ENCODE measurements at places on chromosomes 6 and 20.

- peak; percentile 77 for DNase-seq
Measured at GRCh38 chr6:34912715-34913464, 23.8 kb downstream of the ANKS1A start.

DNA sequence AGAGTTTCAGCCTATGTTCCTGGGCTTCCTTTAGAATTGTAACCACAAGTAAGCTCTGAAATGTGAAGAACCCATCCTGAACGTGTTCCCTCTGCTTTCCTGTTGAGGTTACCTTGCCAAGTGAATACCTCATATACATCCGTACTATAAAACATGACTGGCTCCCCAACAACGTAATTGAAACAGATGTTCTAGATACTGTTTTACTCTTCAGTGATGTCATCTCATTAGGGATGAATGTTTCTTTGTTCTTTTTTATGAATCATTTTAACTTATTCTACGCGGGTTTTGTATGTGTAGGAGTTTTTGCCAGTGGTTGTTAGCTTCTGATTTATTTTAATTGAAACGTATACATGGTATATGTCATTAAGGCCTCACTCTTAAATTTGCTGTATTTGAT, 166.8 kb downstream of the SAMD5 start:
- no peak for DNase-seq

DNA sequence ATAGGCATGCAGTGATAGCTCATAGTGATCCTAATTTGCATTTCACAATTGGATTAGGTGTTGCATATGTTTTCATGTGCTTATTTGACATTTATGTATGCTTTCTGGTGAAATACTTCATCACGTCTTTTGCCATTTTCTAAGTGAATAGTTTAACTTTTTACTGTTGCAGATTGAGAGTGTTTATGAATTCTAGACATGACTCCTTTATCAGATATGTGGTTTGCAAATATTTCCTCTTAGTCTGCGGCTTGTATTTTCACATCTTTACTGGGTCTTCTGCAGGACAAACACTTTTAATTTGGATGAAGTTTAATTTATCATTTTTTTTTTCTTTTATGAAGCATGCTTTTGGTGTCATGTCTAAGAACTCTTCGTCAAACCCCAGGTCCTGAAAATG, 39.2 kb downstream of the CCN2 start:
- no peak for DNase-seq

- DNase-seq: no peak
Measured at GRCh38 chr6:87905101-87905641, 142.5 kb upstream of the SPACA1 start.

GRCh38 chr6:155389130-155389529, 66.5 kb downstream of the NOX3 start:
- DNase-seq: no peak

- DNase-seq: no peak
Measured at GRCh38 chr6:64074981-64075380, 439.4 kb downstream of the PHF3 start.

- no peak for DNase-seq
Measured at GRCh38 chr6:42690151-42690702, 32.2 kb downstream of the PRPH2 start.

GRCh38 chr6:151482290-151482689, 11.5 kb upstream of the CCDC170 start:
- peak; percentile 36 for DNase-seq

DNA sequence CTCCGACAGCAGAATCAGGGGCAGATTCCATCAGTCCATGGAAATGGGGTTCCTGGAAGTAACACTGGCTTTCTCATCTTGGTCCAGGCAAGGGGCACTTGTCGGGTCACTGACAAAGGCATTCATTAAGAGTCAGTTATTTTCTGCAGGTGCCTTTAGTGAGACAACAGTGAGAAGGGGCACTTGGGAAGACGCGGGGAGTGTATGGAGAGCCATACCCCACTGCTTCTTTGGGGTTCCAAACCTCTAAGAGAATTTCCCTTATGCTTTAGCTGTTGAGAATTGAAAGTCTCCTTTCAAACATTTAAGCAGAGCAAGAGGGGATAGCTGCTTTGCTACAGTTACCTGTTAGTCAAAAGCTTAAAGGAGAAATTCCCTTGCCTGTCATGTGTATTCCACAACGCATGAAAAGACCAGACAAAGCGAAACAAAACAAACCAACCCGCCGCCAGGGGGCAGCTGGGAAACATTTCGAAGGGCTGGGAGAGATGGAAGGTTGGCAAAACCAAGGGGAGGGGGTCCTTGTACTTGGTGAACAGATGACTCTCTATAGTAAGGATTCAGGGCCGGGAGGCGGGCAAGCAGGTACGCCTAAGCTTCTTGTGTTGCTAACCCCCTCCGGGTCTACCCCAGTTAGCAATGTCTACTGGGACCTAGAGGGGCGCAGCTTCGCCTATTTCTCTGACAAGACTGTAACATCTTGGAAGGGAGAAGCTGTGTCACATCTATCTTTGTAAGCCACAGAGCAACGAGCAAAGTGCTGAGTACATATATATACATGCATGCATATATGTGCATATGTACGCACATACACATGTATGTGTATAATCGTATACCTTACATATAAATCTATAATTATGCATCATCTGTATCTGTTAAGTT, 474.9 kb upstream of the AGPAT4 start:
- DNase-seq: no peak

DNA sequence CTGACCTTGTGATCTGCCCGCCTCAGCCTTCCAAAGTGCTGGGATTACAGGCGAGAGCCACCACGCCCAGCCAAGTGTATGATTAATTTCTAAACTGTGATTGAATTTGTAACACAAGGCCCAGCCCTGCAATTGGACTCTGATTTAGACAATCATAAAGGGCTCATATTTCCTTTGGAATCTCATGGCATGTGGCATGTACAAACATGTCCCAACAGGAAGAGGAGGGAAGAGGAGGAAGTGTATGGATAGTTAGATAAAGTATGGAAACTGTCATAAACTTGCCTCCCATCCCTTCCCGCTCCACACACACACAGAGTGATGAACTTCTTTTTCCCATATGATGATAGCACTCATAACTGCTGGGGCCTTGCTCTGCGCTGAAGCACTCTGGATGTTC, 27.2 kb upstream of the QKI start:
- no peak for DNase-seq

DNA sequence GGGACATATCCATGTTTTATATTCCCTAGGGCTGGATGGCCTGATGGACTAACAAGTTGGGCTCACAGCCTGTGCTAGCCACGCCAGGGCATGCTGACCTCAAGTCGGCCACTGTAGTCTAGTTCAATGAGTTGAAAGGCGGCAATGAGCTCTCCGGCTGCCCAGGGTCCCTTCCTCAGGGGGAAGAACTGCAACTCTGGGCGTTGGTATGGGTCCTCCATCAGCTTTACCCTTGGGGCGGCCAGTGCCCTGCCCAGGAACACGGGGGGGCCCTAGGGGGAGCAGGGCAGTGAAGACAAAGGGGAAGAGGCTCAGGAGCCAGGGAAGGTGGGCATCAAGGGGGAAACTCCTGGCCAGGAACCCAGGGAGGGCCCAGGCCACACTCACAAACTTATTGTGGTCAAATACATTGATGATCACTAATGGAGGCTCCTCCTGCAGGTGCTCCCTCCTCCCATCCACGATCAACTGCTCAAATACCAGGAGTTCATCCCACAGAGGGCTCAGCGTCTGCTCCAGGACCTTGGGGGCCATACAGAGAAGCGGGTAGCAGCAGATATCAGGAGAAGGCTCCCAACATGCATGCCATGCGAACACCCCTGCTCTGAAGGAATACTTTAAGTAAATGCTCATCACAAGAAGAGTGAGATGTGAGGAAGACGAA, 32.8 kb upstream of the SPAG4 start:
- DNase-seq: no peak

- no peak for DNase-seq
Measured at GRCh38 chr20:44771172-44771535, 25.5 kb downstream of the KCNK15 start.

DNA sequence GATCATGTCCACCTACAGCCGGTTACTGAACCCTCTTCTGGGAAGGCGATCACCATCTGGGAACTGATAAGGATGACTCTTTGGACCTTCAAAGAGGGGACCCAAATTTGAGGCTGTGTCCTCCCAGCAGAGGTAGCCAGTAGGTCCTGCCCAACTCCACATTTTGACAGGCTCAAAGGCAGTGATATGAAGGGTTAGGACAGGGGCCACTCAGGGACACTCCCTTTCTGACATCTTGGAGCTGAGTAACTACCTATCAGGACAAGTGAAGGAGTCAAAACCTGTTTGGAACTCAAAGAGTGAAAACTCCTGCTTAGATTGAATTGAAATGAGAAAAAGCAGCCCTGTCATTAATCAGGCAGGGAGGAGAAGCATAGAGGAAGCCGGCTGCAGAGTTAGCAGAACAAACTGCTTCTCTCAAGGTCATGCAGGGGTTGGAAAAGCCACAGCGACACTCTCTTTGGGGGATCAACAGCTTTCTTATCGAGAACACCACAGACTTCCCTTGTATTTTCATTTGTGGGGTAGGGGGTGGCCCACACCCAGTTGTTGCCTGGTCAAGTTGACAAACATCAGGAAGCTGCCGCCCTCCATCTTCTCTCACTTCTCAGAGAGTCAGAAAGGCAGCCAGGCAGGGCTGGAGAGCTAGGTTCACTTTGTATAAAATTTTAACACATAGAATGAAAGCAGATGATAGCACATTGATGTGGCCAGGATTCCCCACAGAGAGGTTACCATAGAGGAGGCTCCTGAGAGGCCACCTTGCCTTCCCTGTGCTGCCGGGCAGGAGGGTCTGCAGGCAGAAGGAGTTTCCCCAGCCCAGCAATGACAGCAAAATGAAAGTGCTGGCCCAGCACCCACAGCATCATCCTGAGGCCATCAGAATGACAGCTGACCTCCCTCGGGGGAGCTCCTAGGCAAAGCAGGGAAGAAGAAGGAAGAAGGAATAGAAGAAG, 47.6 kb downstream of the AGPAT4 start:
- DNase-seq: no peak

DNA sequence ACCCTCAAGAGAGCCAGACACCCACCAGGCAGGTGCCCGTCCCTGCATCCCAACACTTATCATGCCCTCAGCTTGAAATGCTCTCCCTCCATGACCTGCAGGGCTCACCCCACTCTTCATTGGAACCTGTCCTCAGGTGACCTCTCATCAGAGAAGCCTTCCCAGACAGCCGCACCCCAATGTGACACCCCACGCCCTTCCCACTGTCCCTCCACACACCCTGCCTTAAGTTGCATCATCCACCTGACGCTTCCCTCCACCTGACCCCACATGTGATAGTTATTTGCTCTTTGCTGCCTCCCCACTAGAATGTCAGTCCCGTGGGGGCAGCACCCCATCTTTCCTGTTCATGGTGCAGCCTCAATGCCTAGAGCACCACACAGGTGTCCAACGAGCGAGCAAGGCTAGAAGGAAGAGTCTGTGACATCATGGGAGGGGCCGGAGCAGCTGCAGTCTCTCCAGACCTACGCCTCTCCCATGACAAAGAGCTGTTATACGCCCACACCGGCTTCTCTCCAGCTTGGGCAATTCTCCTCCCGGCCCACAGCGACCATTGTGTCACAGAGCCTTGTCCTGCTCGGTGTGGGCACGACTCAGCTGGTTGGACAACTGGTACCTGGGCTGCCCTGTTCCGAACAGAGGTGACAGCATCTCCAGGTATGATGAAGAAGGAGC, 58.2 kb downstream of the NFATC2 start:
- DNase-seq: peak; percentile 46

- DNase-seq: peak; percentile 27
Measured at GRCh38 chr6:7786214-7786661, 60.3 kb downstream of the BMP6 start.

GRCh38 chr6:165599121-165599520, 63.9 kb downstream of the PDE10A start:
- DNase-seq: no peak

DNA sequence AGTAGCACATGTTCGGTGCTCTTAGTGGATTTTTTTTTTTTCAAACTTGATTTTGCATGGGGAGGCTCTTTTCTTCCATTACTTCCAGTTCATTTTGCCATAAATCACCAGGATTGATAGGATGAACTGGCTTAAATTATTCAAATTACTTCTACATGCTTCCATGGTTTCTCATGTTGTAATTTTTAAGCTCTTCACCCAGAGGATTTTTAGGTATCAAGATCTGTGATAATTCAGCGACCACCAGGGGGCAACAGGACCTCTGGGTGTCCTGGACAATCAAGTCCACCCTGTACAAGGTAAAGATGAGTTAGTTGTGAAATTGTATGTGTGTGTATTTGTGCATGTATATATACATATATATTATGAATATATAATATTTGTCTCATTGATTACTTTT, 4.2 kb upstream of the EPHA7 start:
- DNase-seq: no peak

DNA sequence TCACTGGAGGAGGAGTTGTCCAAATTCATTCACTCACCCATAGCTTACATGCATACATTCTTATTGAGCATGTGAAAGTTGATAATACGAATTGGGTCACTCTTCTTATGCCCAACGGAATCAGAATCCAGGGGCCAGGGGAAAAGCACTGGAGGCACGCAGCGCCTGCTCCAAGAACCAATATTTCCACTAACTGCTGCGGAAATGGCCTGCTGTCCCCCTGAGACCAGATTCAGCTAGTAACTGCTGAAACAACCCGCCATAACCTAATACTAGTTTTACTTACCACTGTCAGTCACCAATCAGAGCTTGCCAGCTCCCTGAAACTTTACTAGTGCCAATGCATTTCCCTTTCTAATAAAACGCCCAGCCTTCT, 641 bp upstream of the FKBP1A start:
- DNase-seq: no peak

DNA sequence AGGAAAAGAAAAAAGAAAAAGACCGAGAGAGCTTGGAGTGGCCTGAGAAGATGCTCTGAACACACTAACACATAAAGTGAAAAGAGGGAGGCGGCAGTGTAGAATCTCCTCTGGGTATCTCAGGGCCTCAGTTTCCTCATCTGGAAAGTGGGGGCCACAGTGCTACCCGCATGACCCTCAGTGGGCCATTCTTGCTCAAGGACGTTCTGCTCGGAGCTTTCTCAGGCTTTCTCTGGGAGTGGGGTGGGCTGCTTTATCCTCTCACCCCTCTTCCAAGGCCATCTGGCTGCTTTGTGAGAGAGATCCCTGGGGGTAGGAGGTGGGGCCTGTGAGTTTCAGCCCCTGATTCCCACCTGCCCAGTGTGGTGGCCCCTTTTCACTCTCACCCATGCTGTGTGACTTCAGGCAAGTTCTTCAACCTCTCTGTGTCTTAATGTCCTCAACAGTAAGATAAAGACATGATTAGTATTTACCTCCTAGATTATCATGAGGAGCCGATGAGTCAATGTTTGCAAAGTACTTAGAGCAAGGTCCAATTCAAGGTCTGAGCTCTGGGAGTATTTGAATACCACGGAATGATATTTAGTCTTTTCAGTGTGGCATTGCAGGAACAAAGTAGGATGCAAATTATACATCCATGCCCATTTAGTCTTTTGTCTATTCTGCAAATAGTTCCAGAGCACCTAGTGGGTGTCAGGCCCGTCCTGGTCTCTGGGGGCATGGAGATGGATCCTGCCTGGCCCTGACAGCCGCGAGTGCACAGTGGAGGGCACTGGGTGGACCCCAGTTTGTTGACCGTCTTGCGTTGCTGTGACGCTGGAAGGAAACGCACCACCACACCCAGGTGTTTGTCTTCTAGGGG, 34.3 kb downstream of the SRC start:
- DNase-seq: no peak
